Aorta (tissue), 5 donors: ENCODE measurements at places on chromosomes 6 and 20. TPM values are rescaled to one million over a fixed set of nuclear protein-coding genes. Genes with fewer than 3 reads are reported as not detected.

DNA sequence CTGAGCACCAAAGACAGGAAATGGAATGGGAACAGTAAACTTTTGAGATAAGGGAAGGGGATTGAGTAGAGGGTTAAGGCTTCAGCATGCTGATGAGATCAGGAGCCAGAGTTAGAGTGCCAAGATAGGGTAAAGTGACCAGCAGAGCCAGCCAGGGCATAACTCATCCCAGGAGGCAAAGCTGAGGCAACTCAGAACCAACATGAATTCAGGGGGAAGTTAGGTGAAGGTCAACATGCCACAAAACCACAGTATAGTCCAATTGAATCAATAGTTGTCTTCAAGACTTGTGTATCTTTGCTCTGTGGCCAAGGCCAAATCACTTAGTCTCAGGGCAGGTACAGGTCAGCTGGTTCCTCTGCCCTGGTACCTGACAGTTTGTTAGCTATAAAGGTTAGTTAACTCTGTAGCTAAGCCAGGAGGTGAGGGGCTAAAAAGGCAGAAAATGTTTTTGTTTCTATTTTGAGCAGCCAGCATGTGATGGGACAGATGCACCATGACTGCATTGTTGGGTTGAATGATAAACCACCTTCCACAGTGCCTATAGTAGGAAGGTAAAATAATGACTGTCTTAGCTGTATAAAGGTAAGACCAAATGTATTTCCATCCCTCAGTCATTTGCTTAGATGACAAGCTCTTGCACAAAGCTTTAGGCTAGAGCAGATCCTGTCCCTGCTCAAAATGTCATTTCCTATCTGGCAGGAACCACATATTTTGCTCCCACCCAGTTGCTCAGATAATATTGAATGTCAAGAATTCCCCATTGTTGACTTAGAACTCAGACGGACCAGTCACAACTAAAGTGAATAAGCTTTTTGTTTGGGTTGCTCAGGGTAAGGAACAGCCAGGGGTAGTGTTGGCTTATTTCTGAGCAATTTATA is 15.8 kb downstream of the RNF8 start:
- DNase-seq: no peak

- DNase-seq: no peak
These were observed 90.6 kb downstream of the ATXN1 start for GRCh38 chr6:16670617-16671051.

DNA sequence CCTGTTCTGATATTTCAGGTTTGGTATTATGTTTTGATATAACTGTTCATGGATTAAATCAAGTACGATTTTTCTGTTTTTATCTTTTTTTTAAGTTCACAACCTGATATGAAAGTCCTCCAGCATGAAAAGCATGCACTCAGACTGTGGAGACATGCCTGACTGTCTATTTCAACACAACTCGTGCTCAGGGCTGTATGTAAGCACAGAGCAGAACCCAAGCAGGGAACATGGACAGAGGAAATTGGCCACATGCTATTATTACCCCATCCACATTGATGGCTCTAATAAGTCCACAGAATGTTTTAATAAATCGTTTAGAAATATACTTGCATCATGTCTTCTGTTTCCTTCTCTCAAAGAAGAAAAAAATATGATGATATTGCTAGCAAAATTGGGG is 730.4 kb downstream of the C6orf118 start:
- DNase-seq: no peak

DNA sequence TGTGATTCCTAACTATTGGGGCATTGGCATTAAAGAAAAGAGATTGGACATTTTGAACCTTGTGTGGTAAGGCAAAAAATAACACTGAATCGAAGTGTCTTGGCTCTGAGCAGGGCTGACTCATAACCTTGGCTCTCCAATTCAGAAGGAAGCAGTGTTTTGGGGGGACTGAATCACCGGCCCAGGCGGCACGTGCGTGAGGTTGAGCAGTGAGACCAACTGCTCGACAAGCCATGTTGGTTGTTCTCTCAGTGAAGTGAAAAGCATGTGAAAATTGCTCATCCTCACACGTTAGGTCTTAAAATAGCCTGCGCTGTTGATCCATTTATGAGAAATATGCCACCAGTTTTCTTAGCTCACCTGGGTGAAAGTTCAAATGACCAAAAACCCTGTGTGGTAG is 137.8 kb upstream of the SPACA1 start:
- peak; percentile 78 for DNase-seq

- DNase-seq: no peak
These were observed 12.1 kb downstream of the EXOC2 start for GRCh38 chr6:680666-681340.

CST5 gene
- total RNA-seq: not detected

DNA sequence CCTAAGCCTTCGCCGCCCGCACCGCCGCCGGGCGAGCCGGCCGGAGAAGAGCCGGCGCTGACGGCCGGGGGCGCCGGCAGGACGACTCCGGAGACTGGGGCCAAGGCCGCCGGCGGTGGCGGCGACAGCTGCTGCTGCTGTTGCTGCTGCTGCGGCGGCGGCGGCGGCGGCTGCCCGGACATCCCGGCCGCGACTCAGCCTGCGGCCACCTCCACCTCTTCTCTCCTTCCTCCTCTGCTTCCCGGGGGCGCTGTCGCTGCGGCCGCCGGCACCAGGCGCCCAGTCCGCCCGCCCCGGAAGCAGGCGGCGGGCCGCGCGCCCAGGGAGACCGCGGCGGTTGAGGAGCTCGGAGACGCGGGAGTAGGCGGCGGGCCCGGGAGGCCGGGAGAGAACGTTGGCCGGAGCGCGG is 307 bp downstream of the RANBP9 start:
- no peak for DNase-seq

DNA sequence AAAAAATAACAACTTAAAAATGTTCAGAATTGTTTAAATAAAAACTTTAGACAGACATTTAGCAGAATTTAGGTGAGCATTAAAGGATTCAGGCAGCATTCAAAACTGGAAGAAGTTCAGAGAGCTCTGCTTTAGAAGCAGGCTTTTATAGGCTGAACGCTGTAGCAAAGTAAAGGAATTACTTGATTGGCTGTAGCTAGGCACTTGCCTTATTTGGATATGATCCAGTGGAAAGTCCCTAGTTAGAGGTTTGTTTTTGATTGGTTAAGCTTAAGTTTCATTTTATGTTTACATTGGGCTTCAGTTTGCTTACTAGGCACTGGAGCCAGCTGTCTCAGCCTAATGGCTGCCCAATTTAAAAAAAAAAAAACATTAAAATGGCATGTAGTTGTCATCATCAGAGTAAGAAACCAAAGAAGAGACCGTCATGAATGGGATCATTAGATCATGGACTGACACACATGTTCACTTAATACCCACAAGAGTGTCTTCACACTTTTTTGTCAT is 65.1 kb downstream of the CBFA2T2 start:
- DNase-seq: no peak

DNA sequence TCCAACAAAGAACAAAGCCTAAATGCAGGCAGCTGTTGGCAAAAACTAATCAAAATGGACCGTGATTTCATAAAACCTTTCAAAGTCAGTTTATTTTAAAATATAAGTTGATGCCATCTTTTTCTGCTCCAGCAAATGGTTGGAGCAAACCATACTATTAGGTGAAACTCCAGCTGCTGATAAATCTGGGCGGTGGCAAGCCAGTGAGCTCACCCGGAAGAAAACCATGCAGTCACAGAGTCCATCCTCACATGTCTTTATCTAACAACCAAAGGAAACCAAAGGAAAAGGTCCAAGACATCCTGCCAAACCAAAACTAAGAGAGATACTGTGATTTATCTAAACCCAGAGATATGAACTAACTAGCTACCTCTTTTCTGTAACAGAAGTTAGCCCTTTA is 72.6 kb downstream of the HIVEP2 start:
- DNase-seq: no peak

DNA sequence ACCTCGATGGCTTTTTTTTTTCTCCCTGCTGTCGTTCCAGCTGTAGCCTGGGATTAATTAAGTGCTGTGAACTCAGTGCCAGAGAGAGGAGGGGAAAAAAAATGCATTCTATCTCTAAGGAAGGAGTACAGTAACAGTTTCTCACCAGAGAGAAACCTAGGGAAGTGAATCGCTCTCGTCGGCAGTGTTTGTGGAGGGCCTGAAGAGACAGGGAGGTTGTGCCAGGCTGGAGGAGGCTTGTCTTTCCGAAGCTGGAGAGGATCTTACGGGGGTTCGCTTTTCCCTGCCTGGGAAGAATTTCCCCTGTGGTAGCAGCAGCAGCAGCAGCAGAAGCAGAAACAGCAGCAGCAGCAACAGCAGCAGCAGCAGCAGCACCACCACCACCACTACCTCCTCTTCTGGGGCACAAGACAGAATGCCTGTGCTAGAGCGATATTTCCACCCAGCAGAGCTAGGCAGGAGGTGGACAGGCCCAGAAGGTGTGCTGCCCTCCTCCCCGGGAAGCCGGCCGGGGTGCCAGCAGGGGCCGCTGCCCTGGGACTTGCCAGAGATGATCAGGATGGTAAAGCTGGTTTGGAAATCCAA is 186.5 kb downstream of the PDE7B start:
- DNase-seq: no peak

DNA sequence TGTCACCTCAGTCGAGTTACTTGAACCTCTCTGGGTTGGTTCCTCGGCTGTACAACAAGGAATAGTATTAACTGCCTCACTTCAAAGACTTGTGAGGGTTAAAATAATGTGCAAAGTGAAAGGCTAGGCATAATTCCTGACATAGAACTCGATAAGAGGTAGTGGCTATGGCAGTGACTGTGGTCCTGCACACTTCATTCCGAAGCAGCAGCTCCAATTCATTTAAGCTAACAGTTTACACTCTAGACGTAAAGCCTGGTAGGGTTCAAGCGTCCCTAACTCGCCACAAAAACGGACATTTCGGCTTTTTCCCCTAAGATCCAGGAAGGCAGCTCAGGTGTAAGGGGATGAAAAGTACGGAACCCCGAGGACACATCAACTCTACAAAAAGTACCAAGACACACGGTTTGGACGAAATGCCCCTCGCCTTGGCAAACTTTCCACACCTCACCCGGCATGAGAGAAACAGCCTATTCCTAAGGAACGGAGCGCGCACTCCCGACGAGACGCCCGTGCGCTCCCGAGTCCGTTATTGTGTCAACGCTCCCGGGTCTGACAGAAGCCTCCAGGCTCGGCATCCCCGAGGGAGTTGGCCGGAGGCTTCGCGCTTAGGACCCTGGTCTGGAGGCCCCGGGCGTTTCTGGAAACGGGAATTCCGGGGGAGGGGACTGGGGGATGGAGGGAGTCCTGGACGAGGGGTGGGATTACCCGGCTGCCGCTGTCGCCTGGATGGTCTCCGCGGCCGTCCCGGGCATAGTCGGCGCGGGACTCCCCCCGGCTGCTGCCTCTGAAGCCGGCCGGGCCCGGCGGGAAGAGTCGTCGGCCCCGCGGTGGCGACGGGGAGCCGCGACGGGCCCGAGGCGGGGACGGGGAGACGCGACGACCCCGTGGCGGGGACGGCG is 937 bp downstream of the ZNF318 start:
- peak; percentile 84 for DNase-seq

DNA sequence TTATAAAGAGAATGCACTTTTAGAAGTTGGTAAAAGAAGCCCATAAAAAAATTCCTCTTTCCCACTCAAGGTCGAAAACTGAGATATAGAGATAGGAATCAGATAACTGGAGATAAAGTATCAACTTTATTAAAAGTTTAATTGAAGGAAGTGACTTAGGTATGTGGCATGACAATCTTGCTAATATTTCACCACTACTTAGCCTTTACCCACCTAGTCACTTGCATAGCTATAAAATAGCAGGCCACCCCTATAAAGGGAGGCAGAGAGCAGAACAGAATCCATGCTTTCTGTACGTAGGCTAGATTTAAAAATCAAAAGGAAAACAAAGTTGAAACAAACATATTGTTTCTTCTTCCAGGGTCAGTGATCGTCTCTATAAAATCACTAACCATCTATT is 13.2 kb upstream of the TBC1D32 start:
- DNase-seq: no peak

IGF2R gene
- 76.8 TPM for total RNA-seq

DNA sequence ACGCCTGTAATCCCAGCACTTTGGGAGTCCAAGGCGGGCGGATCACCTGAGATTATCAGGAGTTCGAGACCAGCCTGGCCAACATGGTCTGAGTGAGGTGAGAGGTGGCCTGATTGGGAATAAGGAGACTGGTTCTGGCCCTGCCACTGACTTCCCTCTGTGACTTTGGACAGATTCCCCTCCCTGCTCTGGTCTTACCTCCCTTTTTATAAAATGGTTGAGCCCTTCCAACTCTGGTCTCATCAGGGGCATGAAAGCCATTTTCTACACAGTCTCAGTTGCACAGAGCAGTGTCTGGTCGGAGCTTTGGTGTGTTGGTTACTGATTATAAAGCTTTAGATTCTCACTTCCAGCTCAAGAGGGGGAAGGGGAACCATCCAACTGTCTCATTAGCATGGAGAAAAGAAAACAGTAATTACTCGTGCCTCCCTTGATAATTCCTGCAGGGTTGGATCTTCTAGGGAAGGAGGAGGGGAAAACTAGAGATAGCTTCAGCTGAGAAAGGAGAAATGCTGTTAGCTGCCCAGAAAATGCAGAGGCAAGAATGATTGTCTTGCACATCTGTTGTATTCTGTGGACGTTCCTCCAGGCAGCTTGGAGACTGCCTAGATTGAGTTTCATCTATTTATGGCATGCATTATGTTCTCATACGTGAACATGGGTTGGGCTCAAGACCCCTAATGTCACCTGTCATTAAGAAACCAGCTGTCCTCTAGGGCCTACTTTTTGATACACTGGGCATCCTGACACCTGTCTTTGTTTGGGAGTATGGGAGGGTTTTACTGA is 30.4 kb downstream of the RALY start:
- no peak for DNase-seq

DNA sequence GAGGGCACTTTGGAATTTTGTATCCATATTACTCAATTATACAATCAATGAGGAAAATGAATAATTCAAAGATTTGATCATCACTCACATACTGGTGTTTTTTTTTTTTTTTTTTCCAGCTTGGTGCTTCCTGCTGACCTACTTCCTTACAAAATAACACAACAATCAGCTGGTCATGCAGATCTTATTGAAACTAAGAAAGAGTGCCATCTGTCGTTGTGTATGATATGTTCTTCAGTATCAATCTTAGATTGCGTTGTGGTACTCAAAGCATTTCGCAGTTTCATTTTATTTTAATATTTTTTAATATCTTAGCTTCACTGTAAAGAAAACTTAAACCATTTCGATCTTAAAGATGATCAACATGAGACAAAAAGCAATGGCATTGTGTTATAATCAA is 155.6 kb downstream of the OGFRL1 start:
- no peak for DNase-seq

COX7A2 gene
- total RNA-seq: 312 TPM

EDN3 gene
- total RNA-seq: not detected
